ENCODE measurements at places on chromosomes 16 and 17.

DNA sequence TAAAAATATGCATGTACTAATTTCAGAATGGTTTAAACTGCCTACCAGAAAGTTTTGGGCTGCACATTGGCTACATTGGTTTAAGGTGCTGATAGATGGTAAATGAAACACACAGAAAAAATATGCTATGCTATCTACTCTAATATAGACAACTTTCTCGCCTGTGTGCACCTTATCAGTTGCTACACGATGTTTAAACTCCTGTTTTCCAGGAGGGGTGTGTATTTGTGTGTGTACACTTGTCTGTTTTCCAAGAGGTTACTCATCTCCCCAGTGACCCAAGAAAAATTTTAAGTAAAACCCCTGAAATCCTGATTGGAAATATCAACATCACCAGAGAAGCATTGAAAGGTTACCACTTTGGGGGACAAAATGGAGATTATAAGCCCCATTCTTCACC is 21.6 kb upstream of the PSMC5 start:
- DNase-seq: no peak
- peaks cover 79% of the 10 kb centered on the region for H3K36me3 ChIP-seq
- H3K4me1 ChIP-seq: no peaks in the 10 kb centered on the region

GRCh38 chr17:197352-197751 is 15.9 kb upstream of the DOC2B start:
- DNase-seq: no peak
- H3K27me3 ChIP-seq: peaks cover 2% of the 10 kb centered on the region
- H3K4me3 ChIP-seq: no peak overlapping the region
- peaks cover 33% of the 10 kb centered on the region for H3K4me1 ChIP-seq
- no peak overlapping the region for H3K27ac ChIP-seq
- H3K36me3 ChIP-seq: no peaks in the 10 kb centered on the region

DNA sequence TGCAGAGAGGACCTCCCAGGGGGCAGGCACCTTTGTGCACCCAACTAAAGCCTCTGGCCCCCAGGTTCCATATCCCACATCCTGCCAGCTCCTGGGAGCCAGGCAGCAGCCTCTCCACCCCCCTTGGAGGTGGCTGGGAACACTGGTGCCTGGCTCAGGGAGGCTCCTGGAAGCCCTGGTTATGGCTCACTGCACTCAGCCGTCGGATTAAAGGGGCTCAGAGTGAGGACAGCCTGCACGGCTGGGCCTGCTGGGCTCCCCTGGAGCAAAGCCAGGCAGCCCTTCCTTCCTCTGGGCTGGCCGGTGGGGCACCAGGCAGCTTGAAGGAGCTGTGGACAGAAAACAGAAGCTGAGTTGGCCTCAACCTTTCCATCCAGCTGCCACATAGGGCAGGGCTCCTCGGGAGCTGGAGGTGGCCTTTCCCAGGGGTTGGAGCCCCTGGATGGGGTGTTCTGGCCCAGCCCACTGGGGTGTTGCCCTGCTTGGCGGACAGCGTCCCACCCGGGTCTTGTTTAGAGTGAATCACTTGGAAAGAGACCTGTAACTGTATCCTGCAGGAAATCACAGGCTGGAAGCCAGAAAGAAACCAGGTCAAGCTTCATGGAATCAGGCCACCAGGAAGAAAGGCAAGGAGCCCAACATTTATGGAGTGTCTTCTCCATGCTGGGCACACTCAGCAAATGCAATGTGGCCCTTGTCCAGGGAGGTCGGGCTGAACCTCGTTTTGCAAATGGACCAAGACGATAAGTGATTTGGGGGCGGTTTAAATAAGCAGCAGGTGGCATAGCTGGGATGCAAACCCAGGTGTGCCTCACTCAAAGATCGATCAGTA is 253.3 kb downstream of the SOX9 start:
- no peak overlapping the region for H3K27ac ChIP-seq
- no peaks in the 10 kb centered on the region for H3K36me3 ChIP-seq

GRCh38 chr16:56742030-56742984 is 12.4 kb downstream of the NUP93 start:
- H3K36me3 ChIP-seq: peaks cover 18% of the 10 kb centered on the region
- H3K4me3 ChIP-seq: no peak overlapping the region
- peaks cover 39% of the 10 kb centered on the region for H3K4me1 ChIP-seq
- H3K27ac ChIP-seq: no peak overlapping the region

GRCh38 chr16:13569986-13570385 is 350.0 kb upstream of the ERCC4 start:
- no peaks in the 10 kb centered on the region for H3K36me3 ChIP-seq
- no peak overlapping the region for H3K4me3 ChIP-seq
- H3K4me1 ChIP-seq: peaks cover 12% of the 10 kb centered on the region
- no peaks in the 10 kb centered on the region for H3K27me3 ChIP-seq
- no peak overlapping the region for H3K27ac ChIP-seq
